ENCODE measurements at places on chromosomes 5 and 9. TPM values are rescaled to one million over a fixed set of nuclear protein-coding genes. Genes with fewer than 3 reads are reported as not detected.

PCDHGA9 gene
- not detected for polyA plus RNA-seq

C5orf63 gene
- polyA plus RNA-seq, result 5.7 TPM

AOPEP gene
- polyA plus RNA-seq, result 4.7 TPM

IL5 gene
- polyA plus RNA-seq, result not detected

All from naive thymus-derived CD8-positive, alpha-beta T cell (primary cell).